ENCODE measurements at places on chromosomes 3 and 15. TPM values are rescaled to one million over a fixed set of nuclear protein-coding genes. Genes with fewer than 3 reads are reported as not detected.

DNA sequence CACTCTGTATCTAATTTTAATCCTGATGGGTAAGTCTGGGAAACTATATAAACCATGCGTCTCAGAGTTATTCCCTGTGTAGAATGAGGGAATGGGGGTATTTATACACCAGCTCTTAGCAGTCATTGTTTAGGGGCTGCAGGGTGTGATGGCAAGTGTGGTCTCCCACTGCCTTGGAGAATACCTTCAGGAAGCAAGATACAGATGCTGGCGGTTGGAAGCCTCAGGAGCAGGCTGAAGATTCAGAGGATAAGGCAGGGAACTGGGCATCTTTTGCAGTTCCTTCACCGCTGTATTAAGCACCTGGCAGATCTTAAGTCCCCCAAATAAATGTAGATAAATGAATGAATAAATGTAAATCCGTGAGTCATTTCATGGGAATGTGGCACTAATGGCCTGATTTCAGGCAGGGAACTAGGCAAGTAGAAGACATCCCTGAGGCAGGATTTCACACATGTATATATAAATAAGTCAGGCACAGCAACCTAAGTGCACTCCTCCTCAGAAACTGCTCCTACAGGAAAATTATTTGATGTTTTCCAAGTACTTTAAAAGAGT, 209.2 kb upstream of the GADL1 start:
- DNase-seq: no peak

DNA sequence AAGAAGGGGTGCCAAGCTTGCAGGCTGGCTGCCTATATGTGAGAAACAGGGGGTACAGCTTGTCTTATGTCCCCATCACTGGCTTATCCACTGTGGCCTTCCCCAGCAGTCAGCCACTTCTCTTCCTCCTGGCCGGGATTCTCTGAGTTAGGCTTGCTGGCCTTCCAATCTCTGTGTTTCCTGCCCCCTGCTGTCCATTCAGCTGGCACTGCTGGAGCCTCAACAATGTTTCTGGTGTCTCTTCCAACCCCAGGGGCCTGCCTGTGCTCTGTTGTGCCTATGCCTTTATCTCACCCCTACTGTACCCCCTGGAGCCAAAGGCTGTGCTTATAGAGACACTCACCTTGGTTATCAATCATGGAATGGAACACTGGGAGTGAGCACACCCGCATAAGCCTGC, 36.5 kb downstream of the ANAPC13 start:
- no peak for DNase-seq

DNA sequence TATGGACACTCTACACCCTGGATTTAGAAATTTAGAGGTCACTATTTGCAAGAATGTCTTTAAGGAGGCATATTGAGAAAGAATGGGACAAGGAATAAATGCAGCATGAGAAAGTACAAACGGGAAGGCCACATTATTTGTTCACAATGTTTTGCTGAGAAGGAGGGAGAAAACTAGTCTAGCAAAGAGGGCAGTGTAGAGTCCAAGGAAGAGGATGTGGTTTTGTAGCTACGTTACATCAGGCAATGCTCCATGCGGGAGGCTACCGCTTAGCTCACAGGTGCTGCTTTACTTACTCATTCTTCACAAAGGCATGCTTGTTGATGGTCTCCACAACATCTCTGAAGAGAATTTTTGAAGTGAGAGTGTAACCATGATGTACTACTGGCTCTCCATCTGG, 191.1 kb downstream of the PLCH1 start:
- no peak for DNase-seq

ROPN1 gene
- 0.25 TPM for polyA plus RNA-seq

DNA sequence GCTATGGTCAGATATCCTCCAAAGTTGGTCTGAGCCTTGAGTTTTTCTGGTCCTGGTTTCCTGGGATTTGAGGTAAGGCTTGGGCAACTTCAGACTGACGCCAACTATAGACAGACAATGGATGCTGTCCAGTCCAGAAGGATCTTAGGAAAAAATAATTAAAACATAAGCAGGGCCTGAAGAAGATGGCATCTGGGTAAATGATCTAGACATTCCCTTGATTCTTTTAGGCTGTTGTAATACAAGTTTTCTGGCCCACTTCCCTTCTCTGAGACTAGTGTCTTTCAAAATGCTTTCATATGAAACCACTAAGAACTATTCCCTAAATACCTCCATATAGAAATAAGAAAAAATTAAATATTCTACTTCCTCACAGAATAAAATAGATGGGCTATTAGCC, 47.7 kb upstream of the PLXND1 start:
- DNase-seq: no peak

- no peak for DNase-seq
Measured at GRCh38 chr15:73948982-73949381, 22.7 kb downstream of the LOXL1 start.

Data from left kidney (tissue), 8 donors.